ENCODE measurements at places on chromosomes 2 and 18.

DNA sequence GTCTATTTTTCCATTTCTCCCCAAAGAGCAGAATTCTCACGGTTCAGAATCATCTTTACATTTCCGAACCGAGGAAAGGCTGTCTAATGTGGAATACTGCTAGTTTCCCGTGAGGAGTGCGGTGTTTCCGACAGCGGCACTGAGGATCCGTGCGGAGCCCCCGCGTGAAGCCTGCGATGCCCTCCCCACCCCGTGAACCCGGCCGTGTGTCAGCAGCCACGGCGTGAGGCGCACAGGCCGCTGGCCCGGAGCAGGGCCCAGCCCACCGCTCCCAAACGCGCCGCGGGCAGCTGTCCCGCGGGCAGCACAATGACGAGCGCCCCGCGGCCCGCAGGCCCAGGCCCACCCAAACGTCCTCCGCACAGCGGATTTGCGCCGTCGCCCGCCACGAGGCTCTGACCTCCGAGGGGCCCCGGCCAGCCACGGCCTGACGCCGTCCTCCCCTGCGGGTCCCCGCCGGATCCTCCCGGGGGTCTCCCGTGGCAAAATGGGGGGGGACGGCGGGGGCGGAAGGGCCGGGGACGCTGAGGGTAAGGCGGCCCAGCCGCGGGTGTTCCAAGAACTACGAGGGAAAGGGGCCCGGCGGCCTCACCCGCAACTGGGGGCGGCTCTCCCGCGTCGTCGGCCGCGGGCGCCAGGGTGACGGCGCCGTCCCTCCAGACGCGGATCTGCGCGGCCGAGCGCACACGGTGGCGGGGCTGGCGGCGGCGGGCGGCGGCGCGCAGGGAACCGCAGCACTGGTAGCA lies 796 bp downstream of the SPIRE1 start:
- no peak for DNase-seq

- no peak for DNase-seq
These were observed 479 bp downstream of the SCN9A start for GRCh38 chr2:166375195-166375735.

DNA sequence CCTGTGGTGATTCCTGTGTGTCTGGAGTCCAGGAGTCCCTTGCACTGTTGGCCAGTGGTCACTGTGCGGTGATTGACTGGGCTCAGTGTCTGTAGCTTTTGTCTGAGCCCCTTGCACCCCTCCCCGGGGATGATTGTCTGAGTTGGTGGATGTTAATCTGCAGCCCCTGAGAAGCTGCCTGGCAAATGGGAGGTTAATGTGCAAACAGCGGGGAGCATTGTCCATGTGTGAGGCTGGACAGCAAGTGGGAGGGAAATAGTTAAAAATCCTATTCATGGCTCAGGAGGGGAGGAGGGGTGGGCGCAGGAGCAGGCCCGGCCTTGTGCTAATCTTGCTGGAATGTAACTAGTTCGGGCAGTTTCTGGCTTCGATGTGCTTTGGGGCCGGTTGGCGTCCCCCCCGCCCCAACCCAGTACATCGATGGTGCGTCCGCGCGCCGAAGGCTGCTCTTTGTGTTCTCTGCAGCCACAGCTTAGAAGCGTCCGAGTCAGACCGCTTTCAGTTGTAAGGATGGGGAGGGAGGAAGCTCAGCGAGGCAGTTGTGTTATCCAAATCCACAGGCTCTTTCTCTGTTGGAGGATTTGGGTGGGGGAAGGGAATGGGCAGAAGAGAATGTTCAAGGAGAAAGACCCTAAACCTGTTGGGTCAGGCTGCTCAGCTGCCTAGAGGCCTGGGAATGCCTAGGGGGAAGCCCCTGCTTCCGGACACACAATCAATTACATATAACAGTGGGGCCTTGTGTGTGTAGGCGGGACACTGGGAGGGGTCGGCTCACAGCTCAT lies 71.8 kb downstream of the TGOLN2 start:
- no peak for DNase-seq

DNA sequence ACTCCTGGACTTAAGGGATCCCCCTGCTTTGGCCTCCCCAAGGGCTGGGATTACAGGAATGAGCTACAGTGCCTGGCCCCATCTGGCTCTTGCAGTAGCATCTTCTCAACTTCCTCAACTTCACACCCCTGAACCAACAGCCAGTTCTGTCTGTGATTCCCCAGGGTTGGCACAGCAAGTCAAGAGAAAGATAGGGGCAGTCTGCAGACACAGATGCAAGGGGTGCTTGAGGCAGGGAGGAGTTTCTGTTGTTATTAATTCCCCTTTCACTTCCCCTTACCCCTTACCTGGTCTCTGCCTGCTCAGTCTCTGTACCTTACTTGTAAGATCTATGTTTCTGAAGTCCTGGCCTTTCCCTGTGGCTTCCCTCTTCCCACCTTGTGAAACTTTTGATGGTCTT lies 54.1 kb upstream of the MEX3C start:
- no peak for DNase-seq

- DNase-seq: no peak
These were observed 28.1 kb downstream of the SGPP2 start for GRCh38 chr2:222452422-222452950.

All from NCI-H446 (cell line).